HCT116 (cell line): ENCODE measurements at places on chromosomes 1 and 21. TPM values are rescaled to one million over a fixed set of nuclear protein-coding genes. Genes with fewer than 3 reads are reported as not detected.
A peak's percentile ranks its signal among the peaks of the same experiment; 100 is the strongest.

DNA sequence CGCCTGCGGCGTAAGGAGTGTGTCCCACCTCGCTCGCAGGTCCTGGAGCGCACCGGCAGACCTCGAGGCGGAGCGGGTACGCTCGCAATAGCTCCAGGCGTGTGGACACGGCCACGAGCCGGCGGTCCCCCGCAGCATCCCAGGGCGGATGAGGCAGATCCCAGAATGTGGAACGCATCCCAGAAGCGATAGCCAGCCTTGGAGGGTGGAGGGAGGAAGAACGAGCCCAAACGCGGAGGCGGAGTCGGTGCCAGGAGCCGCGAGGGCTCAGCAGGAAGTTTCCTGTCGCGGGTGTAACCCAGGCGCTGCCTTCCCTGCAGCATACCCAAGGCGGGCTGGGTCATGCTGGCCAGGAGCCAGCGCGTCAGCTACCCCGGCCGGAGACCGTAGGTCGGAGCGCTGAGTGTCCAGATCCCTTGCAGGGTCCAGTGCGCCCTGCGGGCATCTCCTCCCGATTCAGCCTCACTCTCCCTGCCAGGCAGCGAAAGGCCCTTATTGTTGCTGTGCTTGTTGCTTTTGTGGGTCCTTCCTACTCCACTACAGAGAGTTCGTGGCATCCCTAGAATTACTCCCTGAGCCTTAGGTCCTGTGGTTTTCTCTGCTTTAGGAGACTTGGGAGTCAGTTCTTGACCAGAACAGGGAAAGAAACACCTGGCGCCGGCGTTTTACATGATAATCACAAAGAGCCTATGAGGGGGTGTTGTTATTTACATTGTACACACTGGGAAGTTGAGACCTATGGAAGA is 27.7 kb downstream of the STYXL2 start:
- peaks cover 19% of the 10 kb centered on the region for H3K4me1 ChIP-seq
- no peaks in the 10 kb centered on the region for H3K36me3 ChIP-seq
- H3K27me3 ChIP-seq = no peaks in the 10 kb centered on the region
- peak; percentile 18 for DNase-seq
- H3K27ac ChIP-seq = peak overlapping the region; percentile 66
- peak overlapping the region; percentile 59 for H3K4me3 ChIP-seq

DNA sequence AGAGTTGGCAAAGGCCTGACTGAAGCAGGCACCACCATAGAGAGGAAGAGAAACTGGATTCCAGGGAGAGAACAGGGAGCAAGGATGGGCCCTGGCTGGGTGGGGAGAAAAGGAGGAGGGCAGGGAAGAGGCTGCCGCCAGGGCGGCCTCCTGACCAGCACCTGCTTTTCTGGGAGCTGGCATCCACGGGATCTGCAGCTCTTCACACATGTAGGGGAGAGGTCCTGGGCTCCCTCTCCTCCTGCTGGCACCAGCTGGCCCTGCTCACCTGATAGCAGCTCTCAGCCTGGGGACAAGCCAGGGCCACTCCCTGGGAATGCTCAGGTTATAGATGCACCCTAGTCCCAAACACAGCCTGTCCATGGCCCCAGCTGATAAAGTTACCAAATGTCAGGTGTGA is 39.9 kb downstream of the TEX35 start:
- no peak overlapping the region for H3K27ac ChIP-seq
- no peak overlapping the region for H3K4me3 ChIP-seq
- H3K4me1 ChIP-seq = no peaks in the 10 kb centered on the region
- H3K27me3 ChIP-seq = no peaks in the 10 kb centered on the region
- DNase-seq = no peak

Gene SPRR2G
- total RNA-seq = not detected

DNA sequence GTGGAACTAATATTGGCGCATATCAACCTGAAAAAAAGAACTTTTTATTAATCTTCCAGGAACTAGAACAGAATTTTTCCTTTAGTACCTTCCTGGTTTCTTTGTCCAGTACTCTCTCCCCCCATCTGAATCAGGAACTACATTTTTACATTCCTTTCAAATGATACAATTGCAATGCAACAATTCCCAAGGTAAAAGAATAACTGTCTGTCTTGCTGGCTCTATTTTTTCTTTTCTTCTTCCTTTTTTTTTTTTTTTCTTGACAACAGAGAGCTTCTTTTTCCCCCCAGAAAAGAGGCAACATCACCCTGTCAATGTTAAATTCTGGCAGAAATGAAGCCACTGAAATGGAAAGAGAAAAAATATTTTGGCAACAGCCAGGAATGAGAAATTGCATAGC is 4.5 kb upstream of the CD101 start:
- H3K4me3 ChIP-seq = no peak overlapping the region
- no peak for DNase-seq
- H3K4me1 ChIP-seq = no peaks in the 10 kb centered on the region
- no peaks in the 10 kb centered on the region for H3K27me3 ChIP-seq
- no peak overlapping the region for H3K27ac ChIP-seq

Gene TMEM81
- 4.9 TPM for total RNA-seq

Gene UBE2U
- not detected for total RNA-seq

Gene INSRR
- not detected for total RNA-seq

Gene S100B
- total RNA-seq = not detected

DNA sequence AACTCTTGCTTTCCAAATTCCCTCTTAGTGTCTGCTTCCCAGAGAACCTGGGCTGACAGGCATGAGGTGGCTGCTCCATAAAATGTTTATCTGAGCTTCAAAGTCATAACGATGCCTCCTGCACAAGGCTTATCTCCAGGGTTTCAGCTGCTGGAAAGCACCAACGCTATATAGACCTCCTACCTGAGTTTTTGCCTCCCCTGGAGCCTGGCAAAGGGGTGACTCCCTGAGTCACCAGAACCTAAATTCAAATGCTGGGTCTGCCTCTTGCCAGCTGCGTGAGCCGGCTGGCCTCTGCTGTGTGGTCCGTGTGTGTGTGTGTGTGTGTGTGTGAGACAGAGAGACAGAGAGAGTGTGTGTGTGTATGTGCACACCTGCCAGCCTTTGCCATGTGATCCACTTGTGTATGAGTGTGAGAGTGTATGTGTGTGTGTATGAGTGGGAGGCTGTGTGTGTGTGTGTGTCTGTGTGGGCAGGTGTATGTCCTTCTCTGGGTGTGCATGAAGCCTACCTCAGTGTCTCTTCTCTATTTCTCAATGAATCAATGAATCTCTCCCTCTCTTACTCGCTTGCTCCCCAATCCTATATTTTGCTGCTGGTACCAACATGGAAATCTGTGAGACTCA is 714.9 kb downstream of the MATN1 start:
- DNase-seq = no peak
- no peaks in the 10 kb centered on the region for H3K36me3 ChIP-seq
- H3K4me3 ChIP-seq = no peak overlapping the region
- peaks cover 22% of the 10 kb centered on the region for H3K4me1 ChIP-seq
- no peaks in the 10 kb centered on the region for H3K27me3 ChIP-seq

DNA sequence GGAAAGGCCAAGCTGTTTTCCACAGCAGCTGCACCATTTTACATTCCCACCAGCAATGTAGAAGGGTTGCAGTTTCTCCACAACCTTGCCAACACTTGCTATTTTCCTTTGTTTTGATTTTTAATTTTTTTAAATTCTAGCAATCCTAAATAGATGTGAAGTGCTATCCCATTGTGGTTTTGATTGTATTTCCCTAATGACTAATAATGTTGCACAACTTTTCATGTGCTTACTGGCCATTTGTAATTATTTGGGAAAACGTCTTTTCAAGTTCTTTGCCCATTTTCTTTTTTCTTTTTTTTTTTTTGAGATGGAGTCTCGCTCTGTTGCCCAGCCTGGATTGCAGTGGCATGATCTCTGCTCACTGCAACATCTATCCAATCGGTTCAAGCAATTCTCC is 53.9 kb downstream of the VCAM1 start:
- no peaks in the 10 kb centered on the region for H3K27me3 ChIP-seq
- no peak overlapping the region for H3K4me3 ChIP-seq
- H3K27ac ChIP-seq = no peak overlapping the region
- H3K4me1 ChIP-seq = no peaks in the 10 kb centered on the region
- DNase-seq = no peak

DNA sequence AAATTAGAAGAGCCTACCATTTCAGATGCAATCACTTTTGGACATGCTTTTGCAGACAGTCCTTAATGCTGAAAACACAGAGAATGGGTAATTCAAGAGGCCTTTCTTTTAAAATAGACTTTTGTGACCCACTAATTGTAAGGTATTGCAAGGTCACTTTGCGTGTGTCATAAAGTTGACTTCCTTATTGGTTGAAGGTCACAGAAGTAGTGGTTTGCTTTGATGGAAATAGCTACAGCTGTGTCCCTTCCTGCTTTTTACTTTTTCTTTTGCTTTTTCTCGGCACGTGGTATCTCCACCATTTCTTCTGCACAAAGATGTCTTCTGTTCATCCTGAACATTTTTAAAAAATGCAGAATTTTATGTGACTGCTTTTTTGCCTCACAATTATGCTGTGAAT is 146.8 kb downstream of the DYRK1A start:
- H3K27me3 ChIP-seq = no peaks in the 10 kb centered on the region
- peaks cover 13% of the 10 kb centered on the region for H3K36me3 ChIP-seq
- no peak overlapping the region for H3K4me3 ChIP-seq
- DNase-seq = no peak
- no peak overlapping the region for H3K27ac ChIP-seq

GRCh38 chr1:220430059-220430458 is 97.9 kb upstream of the MARK1 start:
- no peak for DNase-seq
- H3K36me3 ChIP-seq = no peaks in the 10 kb centered on the region
- H3K4me3 ChIP-seq = no peak overlapping the region
- no peak overlapping the region for H3K27ac ChIP-seq
- H3K27me3 ChIP-seq = no peaks in the 10 kb centered on the region
- H3K4me1 ChIP-seq = peaks cover 4% of the 10 kb centered on the region; the same call in 1 of the 2 replicates

- H3K36me3 ChIP-seq = no peaks in the 10 kb centered on the region
- H3K27me3 ChIP-seq = no peaks in the 10 kb centered on the region
Measured at GRCh38 chr1:7543718-7544090, 227.4 kb upstream of the VAMP3 start.

DNA sequence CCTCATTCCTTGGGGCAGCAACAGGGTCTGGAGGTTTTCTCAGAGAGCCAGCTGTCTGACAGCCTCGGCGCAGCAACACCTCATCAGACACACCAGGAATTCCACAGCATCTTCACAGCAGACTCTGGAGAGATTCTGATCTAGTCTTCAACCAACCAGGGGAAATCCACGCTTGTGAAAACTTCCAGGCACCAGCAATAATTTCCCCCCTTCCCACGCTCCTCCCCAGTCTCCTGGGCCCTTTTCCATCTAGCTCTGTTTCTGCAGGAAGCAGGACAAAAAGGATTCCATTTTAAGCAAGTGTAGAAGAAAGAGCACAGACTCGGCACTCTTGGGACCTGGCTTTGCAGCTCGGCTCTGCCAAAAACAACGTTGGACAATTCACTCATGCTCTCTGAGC is 44.3 kb upstream of the CAPZB start:
- no peak for DNase-seq
- no peaks in the 10 kb centered on the region for H3K4me1 ChIP-seq
- H3K27me3 ChIP-seq = no peaks in the 10 kb centered on the region

DNA sequence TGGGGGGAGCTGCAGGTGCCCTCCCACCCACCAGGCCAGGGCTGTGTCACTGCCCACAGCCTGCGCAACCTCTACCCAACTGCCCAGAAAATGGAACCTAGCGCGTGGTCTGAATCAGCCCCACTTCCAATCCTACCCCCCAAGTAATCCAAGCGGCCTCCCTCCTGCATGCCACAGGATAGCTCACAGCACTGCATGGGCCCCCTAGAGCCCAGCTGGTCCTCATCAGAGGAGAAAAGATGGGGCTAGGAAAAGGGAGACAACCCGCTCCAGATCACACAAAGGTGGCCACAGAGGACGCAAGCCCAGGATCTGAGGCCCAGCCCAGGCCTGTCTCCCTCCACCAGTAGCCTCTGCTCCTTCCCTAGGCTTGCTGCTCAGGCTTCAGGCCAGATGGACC is 6.2 kb downstream of the ADGRB2 start:
- H3K27me3 ChIP-seq = no peaks in the 10 kb centered on the region

- H3K36me3 ChIP-seq = no peaks in the 10 kb centered on the region
- no peaks in the 10 kb centered on the region; the same call in 1 of the 2 replicates for H3K27me3 ChIP-seq
- H3K27ac ChIP-seq = no peak overlapping the region
Measured at GRCh38 chr1:10943991-10944730, 68.3 kb upstream of the TARDBP start.

GRCh38 chr1:207393610-207394009 is 60.5 kb upstream of the CR2 start:
- no peaks in the 10 kb centered on the region for H3K27me3 ChIP-seq
- H3K27ac ChIP-seq = no peak overlapping the region
- peak; percentile 53 for DNase-seq
- no peaks in the 10 kb centered on the region for H3K36me3 ChIP-seq
- peaks cover 28% of the 10 kb centered on the region for H3K4me1 ChIP-seq

- DNase-seq = no peak
- H3K27me3 ChIP-seq = no peaks in the 10 kb centered on the region
- peaks cover 4% of the 10 kb centered on the region for H3K4me1 ChIP-seq
- no peaks in the 10 kb centered on the region for H3K36me3 ChIP-seq
- no peak overlapping the region for H3K27ac ChIP-seq
- peak overlapping the region; percentile 30 for H3K4me3 ChIP-seq
Measured at GRCh38 chr1:24932725-24933294, 2.7 kb upstream of the RUNX3 start.

Gene SPRR4
- total RNA-seq = not detected

DNA sequence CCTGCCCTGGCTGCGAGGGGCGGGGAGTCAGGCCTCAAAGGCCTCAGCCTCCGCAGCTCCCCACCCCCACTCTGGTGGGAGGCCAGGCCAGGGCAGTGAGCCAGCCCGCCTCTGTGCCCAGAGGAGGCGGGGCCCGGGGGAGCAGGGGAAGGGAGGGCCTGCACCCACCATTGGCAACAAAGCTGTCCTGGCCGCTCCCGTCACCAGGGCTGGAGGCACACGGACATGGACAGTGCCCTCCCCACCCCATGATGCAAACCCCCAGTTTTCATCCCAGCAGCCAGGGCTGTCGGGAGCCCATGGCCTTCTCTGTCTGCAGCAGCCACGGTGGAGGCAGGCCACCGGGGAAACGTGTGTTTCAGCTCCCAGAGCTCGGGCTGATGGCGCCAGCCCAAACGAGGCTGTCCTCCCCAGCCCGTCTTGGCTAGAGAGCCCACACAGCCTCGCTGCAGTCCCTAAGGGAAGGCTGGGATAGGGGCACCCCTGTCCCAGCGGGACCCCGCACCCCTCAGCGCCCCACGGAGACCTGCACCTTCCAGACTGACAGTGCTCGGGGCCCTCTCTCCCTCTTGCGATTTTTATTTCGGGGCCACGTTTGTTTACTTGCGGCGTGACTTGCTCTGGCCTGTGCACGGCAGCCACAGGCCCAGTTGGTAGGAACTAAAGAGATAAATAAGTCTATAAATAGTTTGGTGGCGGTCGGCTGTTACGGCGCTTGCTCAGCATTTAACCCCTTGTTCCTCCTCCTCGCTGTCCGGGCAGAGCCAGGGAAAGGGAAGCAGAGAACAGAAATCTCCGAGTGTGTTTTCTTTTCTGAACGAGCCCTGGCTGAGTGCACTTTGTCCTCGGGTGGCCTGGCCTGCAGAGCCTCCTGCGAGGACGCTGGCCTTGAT is 101.8 kb downstream of the PRDM16 start:
- DNase-seq = no peak
- no peak overlapping the region for H3K27ac ChIP-seq
- H3K4me1 ChIP-seq = no peaks in the 10 kb centered on the region
- no peaks in the 10 kb centered on the region for H3K27me3 ChIP-seq
- H3K36me3 ChIP-seq = no peaks in the 10 kb centered on the region
- no peak overlapping the region for H3K4me3 ChIP-seq
